Right renal cortex interstitium (tissue), 3 donors: ENCODE measurements at places on chromosomes 7 and 10.

DNA sequence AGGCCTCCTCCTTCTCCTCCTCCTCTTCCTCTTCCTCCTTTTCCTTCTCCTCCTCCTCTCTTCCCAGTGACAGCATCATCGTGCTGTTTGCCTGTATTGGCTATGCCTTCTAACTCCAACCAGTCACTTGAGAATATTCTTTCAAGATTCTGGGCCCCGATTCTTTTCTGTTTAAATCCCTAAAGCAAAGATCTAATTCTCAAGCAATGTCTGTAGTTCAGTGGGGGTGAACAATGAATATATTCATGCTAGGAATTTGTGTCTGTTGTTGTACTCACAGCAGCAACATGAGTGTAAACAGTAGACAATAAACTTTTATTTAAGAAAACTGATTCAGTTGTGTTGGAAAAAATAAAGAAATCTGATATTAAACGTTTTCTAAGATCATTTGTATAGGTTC is 30.7 kb downstream of the NUDT5 start:
- DNase-seq = no peak

DNA sequence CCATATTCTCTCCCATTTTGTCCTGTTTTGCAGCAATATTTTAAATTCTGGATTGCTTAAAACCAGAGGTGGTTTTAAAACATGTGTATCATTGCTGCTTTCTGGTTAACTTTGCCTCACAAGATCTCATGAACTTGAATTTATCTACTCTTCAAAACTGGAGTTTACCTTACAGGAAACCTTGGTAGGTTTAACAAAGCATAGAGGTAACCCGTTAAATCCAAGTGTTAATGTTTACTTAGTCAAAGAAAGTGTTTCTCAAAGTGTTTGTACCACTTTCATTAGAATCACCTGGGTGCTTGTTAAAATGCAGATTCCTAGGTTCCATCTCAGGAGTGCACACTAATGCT is 44.0 kb upstream of the VDAC2 start:
- no peak for DNase-seq

- DNase-seq = no peak
Measured at GRCh38 chr7:15947754-15948153, 261.3 kb upstream of the MEOX2 start.

DNA sequence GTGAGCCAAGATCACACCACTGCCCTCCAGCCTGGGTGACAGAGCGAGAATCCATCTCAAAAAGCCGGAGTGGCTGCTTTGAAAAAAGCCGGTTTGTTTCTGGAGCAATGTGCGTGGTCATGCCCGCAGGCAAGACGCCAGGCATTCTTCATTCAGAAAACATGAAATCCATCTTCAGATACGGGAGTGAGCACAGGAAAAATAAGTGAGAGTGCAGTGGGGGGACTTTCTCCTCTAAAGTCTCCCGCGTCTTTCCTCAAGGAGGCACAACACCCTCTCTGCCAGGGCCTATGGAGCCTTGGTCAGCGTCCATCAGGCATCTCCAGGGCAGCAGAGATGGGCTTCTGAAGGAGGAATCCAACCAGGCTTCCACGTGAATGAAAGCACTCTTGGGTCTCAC is 62.3 kb upstream of the DGKI start:
- no peak for DNase-seq

GRCh38 chr10:58642283-58642682 is 129.6 kb downstream of the BICC1 start:
- no peak for DNase-seq

GRCh38 chr7:20284771-20285143 is 45.9 kb upstream of the ITGB8 start:
- no peak for DNase-seq

GRCh38 chr10:112376396-112376790 is 2.5 kb downstream of the ACSL5 start:
- DNase-seq = no peak

- DNase-seq = no peak
Measured at GRCh38 chr7:84913731-84914130, 273.1 kb downstream of the SEMA3D start.

DNA sequence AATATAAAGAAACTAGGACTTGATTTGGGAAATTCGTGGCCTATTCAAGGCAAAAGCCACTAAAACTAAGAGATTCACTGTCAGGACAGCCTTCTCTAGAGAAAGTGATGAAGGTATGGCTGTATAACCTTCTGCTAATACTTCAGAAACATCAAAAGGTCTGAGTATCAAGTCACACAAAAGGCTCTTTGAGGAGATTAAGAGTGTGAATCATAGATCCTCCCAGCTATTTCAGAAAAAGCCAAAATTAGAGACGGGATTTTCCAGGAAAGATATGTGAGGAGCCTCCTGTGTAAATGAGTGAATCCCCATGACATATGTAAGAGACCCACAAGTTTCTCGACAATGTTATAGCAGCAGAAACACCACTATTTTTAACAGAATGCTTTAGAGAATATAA is 56.2 kb downstream of the UBE3C start:
- DNase-seq = no peak

- no peak for DNase-seq
Measured at GRCh38 chr10:23345861-23346260, 1.3 kb upstream of the C10orf67 start.

DNA sequence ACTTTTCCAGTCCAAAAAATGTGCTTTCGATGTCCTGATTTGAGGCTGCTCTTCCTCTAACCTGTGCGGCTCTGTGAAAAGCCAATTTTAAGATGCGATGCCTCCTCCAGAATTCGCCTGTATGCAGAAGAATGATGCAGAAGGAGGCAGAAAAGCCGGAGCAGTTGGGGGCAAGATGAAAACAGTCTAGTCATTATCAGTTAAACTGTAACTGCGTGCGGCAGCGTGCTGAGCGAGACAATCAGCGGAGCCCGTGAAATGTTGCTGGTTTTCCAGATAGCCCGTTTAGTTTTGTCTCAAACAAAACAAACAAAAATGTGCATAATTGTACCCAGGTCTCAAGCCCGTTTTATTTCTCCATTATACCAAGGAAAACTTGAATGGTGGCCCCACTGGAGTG is 137.0 kb upstream of the FGFR2 start:
- no peak for DNase-seq

DNA sequence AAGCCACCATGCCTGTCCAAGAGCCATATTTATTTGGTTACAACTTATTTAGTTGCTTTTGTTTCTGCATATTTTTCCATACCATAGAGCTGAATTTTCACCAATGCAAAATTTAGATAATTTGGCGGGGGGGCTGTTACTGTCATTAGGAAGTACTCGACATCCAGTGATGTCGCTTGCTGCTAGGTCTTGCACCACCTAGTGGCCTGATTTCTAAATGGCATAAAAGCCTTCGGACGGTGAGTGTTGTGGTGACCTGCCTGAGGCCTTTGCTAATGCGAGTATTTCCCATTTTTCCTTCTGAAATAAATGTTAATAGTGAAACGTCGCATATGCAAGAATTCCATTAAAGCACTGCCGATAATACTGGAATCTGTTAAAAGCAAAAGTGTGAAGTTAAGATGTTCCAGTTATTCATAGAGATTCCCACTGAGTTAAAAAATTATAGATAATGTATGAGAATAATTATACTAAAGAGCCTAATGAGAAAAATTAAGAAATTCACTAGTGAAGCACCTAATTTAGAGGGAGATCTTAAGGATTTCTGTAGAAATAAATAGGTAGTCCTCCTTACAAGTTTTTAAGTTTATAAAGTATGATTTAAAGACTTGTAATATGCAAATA is 86.1 kb upstream of the DNAJB6 start:
- DNase-seq = no peak

DNA sequence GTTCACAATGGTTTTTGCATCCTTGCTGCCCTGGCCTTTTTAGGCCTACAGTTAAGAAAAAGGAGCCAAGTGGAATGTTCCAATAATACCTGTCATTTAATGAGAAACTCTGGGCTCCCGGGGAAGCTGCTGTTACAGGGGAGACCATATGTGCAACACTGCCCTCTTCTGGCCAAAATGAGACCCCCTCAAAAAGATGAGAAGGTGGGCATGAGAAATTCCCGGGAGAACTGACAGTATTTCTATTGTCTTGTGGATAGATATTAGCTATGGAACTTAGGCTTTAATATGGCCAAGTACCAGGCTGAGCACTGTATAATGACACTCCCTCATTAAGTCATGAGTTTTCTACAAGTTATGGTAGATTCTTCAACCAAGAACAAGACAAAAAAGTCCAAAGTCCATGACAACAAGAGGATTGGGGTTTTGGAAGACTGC is 99.4 kb downstream of the CCDC3 start:
- peak; percentile 69 for DNase-seq

GRCh38 chr10:103281753-103282152 is 4.8 kb downstream of the INA start:
- no peak for DNase-seq

DNA sequence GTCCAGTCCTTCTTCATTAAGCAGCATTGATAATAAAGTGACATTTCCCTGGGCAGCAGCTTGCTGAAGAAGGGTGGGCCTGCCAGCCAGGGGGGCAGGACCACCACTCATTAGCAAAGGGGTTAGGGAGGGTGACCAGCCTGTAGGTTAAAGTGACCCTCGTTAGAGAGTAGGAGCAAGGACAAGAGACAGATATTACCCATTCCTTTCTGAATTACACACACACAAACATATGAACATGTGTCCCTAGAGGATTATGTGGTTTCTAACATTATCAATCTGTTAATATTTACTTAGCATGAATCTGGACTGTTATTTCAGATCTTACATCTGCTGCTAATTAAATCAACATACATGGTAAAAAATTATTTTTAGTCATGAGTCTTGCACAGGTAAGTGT is 88.9 kb downstream of the CTTNBP2 start:
- no peak for DNase-seq

- DNase-seq = no peak
Measured at GRCh38 chr10:95391581-95392216, 100.9 kb upstream of the PDLIM1 start.

DNA sequence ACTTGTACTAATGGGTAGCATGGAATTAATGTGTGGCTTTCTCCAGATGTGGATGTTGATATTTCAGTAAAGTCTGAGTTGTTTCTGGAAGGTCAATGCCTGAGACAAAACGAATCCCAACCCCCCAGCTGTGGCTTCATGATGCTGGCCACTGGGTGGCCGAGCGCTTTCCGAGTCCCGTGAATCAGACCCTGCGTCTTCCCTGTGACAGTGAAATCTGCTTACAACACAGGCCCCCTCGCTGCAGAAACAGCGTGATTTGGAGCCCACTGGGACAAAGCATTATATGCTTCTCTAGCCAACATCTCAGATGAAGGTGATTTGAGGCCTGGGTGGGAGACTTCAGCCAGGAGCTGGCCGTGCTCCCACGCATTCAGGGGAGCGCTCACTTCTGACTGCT is 124.7 kb downstream of the WDR37 start:
- DNase-seq = no peak

DNA sequence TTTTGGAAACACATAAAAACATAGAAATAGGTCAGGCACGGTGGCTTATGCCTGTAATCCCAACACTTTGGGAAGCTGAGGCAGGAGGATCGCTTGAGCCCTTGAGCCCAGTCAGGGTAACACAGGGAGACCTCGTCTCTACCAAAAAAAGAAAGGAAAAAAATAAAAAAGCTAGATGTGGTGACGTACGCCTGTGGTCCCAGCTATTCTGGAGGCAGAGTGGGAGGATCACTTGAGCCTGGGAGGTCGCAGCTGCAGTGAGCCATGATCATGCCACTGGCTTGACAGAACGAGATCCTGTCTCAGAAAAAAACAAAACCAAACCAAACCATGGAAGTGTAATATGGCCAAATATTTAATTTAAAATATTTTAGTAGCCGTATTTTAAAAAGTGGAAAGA is 55.6 kb downstream of the MCU start:
- no peak for DNase-seq

- DNase-seq = no peak
Measured at GRCh38 chr10:75379817-75380216, 21.7 kb downstream of the ZNF503 start.

DNA sequence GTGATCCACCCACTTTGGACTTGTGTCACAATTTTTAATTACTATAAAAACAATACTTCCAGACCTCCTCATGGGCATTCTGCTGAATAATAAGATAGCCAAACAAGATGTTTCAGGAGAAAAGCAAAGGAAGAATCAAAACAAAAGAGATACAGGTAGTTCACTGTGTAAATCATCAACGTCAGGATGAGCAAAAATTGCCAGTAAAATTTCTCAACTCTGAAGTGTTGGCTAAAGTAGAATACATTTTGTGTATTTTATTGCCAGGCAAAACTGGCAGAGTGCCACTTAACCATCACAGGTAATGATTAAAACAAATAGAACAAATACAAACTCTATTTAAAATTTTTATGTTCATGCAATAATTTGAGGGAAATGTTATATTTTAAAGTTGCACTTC is 24.8 kb downstream of the ABCB4 start:
- no peak for DNase-seq

DNA sequence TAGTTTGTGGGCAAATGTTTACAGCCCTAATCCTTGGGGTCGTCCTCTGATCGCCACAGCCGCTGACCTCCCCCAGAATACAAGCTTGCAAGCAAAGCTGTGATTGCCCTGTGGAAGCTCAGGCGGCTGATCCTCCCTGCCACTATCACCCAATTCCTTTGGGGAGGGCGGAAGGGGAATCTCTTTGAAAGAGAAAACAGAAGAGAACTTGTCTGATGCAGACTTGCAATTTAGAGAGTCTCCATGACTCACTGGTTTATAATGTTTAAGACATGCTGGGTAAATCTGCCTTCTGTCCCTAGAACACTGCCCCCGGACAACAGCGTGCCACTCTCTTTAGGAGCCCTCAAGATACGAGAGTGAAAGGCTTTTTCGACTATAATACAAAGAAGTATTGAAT is 75.5 kb downstream of the NRP1 start:
- DNase-seq = no peak

GRCh38 chr10:99329554-99330346 is 594 bp downstream of the CNNM1 start:
- no peak for DNase-seq

- DNase-seq = no peak
Measured at GRCh38 chr7:47080816-47081215, 501.1 kb downstream of the TNS3 start.

GRCh38 chr7:44477063-44477830 is 13.2 kb downstream of the NUDCD3 start:
- DNase-seq = peak; percentile 45

GRCh38 chr7:45898222-45898621 is 9.9 kb downstream of the IGFBP1 start:
- DNase-seq = no peak

DNA sequence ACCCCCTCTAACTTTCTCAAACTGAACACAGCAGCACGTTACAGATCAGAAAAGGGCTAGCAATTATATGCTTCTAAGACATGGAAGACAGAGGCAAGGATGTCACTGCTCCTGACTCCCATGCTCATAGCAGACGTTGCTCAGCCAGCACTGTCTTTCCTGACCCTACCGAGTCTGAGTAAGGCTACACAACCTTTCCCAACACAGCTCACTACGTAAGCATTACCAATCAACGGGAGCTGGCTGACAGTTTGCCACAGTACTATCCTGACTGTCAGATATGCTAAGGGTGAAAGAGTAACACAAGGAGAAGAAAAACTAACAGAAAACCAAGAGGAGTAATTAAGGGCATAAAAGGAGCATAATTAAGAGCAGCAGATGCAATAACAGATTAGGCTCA is 171.2 kb downstream of the CHCHD3 start:
- DNase-seq = no peak
